Hematopoietic multipotent progenitor cell treated with erythropoietin and hydrocortisone succinate and interleukin-3 and kit ligand, for 8 days (in vitro differentiated cells): ENCODE measurements at places on chromosomes 11 and 22.

- no peak for DNase-seq
These were observed 59.3 kb upstream of the NUP160 start for GRCh38 chr11:47907499-47907898.

DNA sequence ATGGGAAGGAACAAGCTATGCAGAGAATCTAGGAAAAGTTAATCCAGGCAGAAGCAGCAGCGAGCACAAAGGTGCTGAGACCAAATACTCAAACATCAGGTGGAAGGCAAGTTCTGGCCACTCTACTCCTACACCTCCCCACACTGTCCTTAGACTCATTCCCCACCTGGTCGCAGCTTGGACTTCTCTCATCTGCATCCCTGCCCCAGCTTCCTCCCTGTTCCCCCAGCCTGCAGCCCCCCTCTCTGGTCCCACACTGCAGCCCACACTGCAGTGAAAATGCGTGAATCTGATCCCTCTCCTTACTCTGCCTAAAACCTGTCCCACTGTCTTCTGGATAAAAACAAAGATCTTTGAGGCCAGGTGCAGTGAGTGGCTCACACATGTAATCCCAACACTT is 9.1 kb downstream of the TPBGL start:
- DNase-seq = no peak

GRCh38 chr22:23065495-23066122 is 4.7 kb upstream of the GNAZ start:
- no peak for DNase-seq

- no peak for DNase-seq
These were observed 111.5 kb upstream of the RRM1 start for GRCh38 chr11:3983101-3983500.

- no peak for DNase-seq
These were observed 2.9 kb downstream of the SMARCB1 start for GRCh38 chr22:23789638-23790037.

GRCh38 chr11:64759722-64760719 is at the start of gene PYGM:
PYGM (minus strand) TSS chr11:64759974; CDS start chr11:64759898, 76 bp downstream.
- no peak for DNase-seq

GRCh38 chr22:27107386-27107785 is 450.0 kb downstream of the MIAT start:
- no peak for DNase-seq

GRCh38 chr22:50672471-50673230 is at the start of gene SHANK3:
SHANK3 (plus strand) TSS chr22:50672823.
- no peak for DNase-seq

DNA sequence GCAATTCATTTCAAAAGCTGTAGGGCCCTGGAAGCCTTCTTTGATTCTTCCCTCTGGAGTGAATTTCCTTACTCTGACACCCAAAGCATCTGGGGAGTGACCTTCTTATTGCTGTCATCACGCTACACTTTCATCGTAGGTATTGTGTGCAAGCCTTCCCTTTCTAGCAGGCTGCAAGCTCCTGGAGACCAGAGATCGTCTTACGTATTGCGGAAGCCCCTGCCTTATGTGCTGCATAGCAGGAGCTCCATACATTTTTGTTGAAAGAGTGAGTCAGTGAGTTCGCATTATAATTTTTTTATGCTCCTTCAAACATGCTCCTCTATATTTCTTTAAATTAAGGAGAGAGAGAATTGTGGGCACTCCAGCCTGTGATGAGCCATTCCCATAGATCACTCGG is 21.2 kb upstream of the TMEM218 start:
- DNase-seq = no peak

GRCh38 chr11:113806406-113806805 is 26.8 kb downstream of the CLDN25 start:
- DNase-seq = peak; percentile 49

DNA sequence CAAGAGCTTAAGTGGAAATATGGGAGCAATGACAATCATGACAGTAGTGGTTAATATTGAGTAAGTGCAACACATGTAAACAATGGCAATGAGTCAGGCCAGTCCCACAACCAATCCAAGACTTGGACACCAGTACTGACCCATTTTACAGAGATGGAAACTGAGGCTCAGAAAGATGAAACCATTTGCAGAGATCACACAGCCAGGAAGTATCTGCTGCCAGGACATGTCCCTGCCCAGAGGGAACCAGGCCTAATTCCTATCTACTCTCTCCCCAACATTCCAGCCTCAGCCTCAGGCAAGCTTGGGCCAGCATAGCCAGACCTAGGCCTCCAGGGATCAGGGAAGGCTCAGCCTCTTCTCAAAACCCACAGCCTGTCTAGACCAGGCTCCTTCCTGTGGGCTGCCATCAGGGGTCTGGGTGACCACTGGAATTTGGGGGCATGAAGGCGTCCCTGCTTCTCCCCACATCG is 395.1 kb downstream of the MN1 start:
- no peak for DNase-seq
